ENCODE measurements at places on chromosomes 2 and 18.

DNA sequence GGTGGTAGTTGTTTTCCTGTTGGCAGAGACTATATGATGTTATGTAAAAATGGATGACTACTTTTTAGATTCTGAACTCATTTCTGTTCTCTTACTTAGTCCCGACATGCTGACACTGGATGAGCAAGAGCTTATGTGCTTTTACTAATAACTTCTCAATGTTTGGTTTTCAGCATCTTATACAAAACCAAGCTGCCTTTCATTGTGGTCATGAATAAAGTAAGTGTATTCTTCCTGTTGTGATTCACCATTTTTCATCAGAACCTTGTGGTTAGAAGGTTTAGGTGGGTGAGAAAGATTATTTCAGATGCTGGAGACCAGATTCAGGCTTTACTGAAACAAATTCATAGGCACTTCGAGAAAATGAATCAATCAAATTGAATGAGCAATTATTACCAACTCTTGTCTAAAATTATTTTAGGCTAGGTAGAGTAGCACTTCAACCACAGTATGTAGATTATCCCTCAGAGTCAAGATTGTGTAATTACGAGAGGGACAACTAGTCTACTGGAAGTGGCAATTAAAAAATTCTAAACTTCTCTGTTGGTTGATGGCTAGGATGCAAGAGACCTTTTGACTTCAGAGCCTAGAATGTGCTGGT, 9.3 kb downstream of the GPN1 start:
- DNase-seq = no peak

- DNase-seq = no peak
Measured at GRCh38 chr2:72953976-72954375, 36.7 kb downstream of the EMX1 start.

- DNase-seq = no peak
Measured at GRCh38 chr2:81247648-81248047, 943.1 kb upstream of the LRRTM1 start.

DNA sequence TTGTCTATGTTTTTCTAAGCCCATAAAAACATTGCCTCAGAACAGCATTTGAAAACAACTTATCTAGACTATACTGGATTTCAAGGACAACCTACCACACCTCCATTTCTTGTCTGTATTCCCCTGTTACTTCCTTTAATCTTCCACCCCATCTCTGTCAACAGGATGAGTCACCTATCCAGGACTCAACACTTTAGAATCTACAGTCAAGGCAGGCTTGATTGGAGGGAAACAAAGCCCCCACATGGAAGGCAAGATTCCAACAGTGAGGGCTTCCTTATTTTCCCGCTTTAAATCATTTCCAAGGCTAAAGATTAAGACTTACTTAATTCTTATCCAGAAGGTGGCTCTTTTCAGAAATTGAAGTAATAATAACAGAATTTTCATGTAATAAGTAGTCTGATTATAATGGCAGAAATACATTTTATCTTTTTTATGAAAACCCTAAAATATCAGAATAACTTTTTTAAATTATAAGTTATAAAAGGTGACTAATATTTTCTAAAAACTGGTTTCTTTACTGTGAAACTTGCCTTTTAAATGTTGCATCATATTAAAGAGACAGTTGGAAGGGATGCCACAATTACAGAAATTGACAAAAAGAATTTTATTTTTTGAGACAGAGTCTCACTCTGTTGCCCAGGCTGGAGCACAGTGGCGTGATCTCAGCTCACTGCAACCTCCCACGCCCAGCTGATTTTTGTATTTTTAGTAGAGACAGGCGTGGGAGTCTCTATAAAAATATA, 138.7 kb upstream of the CCDC150 start:
- DNase-seq = no peak

- DNase-seq = no peak
Measured at GRCh38 chr2:57855212-57855611, 191.4 kb upstream of the VRK2 start.

- no peak for DNase-seq
Measured at GRCh38 chr2:219309278-219309677, at the start of gene PTPRN. TSS of gene PTPRN (minus strand) at chr2:219309401. CDS start at chr2:219309332, 69 bp downstream.

DNA sequence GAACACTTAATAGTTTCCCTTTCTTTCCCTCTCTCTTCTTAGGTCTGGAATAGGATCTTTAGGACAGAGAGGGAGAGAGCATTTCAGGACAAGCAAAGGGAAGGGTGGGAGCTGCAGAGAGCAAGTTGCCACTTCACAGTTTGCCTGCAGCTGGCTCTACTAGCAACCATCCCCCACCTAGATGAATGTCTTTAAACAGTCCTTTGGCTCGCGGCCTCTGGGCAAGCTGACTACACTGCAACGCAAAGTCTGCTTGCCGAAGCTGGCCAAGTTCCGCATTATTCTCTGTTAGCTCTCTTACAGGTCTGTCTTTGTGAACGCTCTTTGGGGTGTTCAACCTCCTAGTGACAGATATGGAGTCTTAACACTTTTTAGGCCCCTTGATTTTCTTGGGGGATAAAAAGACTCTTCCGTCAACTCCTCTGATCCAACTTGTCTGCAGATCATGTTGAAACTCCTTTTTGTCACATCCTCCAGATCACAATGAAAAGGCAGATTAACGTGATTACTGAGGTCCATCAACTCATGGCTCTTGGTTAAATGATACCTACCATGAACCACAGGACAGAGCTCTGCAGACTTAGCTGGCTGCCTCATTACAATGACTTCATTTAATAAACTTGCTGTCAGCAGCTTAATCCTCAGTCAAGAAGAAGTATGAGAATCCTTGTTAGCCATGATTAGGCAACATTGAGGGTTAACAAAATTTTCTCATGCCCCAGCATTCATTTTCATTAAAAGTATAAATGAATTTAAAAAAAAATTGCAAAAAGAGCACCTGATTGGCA, 74.6 kb downstream of the SLC4A3 start:
- DNase-seq = no peak

DNA sequence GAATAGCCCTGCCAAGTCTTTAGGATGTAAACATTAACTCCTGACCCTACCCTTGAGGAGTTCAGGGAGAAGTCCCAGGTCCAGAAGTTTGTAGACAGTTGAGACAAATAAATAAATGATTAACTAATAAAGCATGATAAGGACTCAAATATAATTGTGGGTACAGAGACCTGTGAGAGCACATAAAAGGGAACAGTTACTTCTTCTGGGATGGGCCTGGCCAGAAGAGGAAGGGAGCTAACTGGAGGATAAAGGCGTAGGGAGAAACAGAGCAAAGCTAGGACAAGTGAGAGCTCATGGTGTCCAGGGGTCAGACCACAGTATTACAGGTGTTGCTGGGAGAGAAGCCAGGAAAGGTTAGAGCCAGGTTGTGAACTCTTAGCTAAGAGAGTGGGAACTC, 3.0 kb downstream of the LCLAT1 start:
- DNase-seq = no peak

DNA sequence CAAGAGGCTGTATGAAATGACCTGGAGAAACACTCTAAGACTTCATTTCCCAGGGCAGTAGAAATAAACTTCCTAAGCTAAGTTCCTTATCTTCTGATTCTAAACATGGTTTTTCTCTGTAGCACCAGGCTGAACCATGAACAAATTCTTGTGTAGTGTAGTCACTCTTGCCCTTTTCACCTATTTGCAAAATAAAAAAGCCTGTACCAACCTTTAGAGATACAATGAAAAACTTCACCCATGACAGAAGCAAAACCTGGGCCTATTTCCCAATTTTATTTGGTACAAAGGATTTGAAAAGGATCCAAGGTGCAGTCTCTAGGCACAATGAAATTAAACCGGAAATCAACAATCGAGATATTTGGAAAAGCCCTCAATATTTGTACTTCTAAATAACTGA, 43.6 kb downstream of the POLR1A start:
- DNase-seq = no peak

DNA sequence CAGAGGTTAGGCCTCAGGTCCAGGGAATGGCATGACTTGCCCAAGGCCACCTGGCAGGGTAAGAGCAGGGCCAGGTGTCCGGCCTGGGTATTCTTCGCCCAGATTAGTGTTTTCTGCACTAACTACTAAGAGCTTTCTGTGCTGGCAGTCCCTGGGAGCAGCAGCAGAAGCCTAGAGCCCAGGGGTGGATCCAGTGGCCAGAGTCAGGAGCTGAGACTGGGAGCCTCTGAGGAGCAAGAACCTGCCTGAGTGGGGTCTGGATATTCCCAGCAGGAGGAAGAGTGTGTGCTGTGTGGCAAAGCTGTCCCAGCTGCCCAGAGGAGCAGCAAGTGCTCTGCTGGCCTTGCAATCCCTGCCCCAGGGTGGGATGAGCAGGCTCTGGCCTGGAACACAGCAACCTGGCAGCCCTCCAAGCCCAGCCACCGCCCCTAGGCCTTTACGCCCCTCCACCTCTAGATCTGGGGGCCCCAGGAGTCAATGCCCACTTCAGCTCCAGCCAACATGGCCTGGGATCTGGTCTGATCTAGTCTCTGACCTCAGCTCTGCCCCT, 30.7 kb upstream of the GPAT2 start:
- no peak for DNase-seq

GRCh38 chr2:237497009-237497837, 10.2 kb downstream of the MLPH start:
- DNase-seq = no peak

- DNase-seq = no peak
Measured at GRCh38 chr2:217195658-217196446, 336.0 kb upstream of the TNP1 start.

Measured in activated CD4-positive, alpha-beta T cell treated with anti-CD3 and anti-CD28 coated beads, Interleukin-2, amount 50 U/mL, for 24 hours (primary cell).